ENCODE measurements at places on chromosomes 3 and 15. TPM values are rescaled to one million over a fixed set of nuclear protein-coding genes. Genes with fewer than 3 reads are reported as not detected.
A peak's percentile ranks its signal among the peaks of the same experiment; 100 is the strongest.

DNA sequence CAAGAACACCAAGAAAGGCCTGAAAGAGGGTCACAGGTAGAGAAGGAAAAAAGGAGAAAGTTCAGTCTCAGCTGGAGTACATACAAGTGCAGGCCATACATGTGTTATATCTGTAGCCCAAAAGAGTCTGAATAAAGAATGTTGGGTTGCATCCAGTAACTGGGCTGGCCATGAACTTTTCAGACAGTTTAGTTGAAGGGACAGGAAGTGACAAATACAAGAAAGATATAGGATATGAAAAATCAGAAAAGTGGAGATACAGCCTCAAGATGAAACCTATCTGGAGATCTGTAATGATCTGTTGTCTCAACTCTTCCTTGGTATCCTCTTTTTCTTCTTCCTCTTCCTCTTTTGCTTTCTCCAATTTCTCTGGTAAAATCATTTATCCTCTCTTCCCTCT, 671.7 kb downstream of the MECOM start:
- peak; percentile 15 for DNase-seq

DNA sequence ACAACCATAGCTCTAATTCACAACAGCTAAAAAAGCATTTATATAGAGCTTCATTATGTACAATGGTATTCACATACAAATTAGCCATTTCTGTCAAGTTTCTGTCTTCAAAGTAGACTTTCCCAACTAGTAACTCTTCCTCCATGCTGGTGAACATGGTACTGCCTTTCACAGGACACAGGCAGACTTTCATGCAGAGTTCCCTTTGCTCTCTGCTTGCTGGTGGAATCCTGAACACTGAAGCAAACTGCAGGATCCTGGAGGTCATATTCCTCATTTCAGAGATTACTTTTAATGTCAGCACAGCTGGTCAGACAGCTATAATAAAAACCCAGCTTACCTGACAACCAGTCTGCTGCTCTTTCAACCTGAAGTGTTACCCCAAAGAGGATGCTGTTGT, 53.6 kb downstream of the TASOR start:
- DNase-seq: no peak

- peak; percentile 16 for DNase-seq
These were observed 117.5 kb downstream of the APBA2 start for GRCh38 chr15:29003191-29003839.

GRCh38 chr15:45821390-45821789, 186.6 kb downstream of the SQOR start:
- DNase-seq: no peak

DNA sequence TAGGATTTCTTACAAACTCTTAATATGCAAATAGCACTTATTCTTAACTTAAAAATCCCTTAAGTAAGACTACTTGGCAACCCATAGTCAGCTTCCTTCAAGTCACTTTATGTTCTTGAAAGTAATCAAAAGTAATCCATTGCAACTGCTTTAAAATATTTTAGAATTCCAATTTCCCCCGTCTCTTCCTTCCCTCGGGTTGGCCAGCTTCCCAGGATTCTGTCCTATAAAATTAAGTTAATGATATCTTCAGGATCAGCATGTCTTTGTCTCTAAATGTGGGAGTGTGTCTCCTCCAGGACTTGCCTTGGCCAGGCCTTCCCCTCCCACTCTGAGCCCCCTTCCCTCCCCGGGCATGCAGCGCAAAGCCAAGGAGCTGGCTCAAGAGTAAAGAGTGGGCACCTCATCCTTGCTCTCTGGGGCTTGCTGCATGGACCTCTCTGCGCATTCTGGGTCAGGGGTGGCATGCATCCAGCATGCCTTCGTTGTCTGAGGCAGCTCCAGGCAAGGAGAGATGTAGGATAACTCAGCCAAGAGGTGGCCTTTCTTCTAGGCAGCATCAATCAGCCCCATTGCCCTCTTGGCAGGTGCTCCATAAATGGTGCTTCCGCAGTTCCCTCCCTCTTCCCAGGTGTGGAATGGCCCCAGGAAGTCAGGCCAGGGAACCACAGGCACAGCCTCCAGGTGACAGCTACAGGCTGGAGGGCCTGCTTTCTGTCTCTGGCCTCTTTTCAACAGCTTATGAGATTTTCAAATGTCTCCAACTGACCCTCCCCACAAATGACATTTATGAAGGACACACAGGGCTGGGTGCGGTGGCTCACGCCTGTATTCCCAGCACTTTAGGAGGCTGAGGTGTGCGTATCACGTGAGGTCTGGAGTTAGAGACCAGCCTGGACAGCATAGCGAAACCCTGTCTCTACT, 108.7 kb upstream of the ALDH1A3 start:
- no peak for DNase-seq

DNA sequence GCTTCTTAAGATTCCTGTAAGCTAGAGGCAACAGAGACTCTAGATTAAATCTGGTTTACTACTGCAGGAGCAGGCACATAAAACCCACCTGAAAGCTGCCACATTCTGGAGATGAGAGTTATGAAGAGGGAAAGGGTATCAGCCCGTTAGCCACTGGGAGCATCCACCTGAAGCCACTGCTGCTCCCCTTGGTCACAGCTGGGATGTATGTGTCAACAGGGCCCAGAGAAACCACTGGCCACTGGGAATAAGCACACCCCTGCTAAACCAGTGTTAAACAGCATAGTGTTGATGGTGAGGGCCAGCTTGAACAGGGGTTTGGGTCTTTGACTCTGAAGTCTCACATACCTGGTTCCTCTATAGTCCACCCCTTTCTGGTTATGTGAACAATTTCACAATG, 10.9 kb downstream of the SLCO2A1 start:
- DNase-seq: no peak

DNA sequence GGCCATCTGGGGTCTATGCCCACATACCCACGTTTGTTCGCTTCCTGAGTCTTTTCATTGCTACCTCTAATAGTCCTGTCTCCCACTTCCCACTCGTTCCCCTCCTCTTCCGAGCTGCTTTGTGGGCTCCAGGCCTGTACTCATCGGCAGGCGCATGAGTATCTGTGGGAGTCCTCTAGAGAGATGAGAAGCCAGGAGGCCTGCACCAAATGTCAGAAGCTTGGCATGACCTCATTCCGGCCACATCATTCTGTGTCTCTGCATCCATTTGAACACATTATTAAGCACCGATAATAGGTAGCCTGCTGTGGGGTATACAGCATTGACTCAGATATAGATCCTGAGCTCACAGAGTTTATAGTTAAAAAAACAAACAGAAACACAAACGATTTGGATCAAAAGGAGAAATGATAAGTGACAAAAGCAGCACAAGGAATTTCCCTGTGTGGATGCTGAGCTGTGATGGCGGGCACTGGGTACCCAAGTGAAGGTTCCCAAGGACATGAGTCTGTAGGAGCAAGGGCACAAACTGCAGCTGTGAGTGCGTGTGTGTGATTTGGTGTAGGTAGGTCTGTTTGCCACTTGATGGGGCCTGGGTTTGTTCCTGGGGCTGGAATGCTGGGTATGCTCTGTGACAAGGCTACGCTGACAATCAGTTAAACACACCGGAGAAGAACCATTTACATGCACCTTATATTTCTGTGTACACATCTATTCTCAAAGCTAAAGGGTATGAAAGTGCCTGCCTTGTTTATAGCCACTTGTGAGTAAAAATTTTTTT, 35.9 kb downstream of the NR1I2 start:
- DNase-seq: no peak

DNA sequence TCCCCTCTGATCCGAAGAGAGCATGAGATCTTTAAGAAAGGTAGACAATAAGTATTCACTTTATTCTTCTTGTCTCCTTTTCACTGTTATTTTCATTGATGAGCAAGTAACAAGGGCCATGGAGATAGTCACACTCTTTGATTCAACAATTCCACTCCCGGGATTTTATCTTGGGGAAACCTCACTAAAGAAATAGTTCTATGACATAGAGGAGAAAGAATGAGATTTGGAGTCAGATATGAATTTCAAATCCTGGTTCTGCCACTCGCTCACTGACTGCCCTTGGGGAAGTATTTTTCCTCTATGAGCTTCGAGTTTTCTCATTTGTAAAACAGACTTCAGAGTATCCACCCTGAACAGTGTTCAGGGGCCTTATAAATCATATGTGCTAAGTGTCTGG, 514.6 kb downstream of the NLGN1 start:
- DNase-seq: peak; percentile 6

- no peak for DNase-seq
These were observed 348.5 kb upstream of the POU1F1 start for GRCh38 chr3:87624860-87625259.

DNA sequence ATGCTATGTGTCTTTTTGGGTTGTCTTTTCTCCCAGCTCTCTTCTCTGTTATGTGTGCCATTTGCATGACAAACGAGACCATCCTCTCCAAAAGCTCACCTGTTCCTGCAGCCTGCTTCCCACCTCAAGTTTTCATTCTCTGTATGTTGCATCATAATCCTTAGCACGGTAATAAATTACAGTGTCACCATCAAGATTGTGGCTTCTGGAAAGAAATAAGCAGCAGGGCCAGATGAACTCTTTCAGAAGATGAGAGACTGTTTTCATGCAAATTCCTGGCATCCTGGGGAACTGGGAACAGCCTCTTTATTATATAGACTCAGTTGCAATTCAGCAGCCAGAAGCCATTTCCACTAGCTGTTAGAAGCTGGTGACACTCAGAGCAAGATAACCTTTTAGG, 436.7 kb downstream of the EPHB1 start:
- DNase-seq: no peak

DNA sequence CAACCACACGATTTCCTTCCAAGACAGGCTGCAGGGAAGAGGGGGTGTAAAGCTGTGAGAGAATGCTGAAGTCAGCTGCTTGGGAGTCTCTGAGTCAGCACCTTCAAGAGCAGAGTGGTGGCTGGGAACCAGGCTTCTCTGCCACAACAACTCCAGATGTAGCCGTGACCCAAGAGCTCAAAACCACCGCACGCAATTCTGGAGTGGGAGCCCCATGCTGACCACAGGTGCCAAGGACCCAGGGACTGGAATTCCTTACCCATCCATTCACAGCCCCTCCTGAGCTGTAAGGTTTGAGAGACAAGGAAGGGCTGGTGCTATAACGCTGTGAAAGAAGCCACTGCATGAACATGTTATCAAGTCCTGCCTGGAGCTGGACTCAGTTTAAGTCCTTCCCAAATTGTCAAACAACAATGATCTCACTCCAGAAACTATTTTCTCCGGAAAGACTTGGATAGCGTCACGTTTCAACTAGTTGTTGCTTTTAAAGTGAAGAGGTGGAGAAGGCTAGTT, 61.4 kb downstream of the UMPS start:
- DNase-seq: peak; percentile 95

DNA sequence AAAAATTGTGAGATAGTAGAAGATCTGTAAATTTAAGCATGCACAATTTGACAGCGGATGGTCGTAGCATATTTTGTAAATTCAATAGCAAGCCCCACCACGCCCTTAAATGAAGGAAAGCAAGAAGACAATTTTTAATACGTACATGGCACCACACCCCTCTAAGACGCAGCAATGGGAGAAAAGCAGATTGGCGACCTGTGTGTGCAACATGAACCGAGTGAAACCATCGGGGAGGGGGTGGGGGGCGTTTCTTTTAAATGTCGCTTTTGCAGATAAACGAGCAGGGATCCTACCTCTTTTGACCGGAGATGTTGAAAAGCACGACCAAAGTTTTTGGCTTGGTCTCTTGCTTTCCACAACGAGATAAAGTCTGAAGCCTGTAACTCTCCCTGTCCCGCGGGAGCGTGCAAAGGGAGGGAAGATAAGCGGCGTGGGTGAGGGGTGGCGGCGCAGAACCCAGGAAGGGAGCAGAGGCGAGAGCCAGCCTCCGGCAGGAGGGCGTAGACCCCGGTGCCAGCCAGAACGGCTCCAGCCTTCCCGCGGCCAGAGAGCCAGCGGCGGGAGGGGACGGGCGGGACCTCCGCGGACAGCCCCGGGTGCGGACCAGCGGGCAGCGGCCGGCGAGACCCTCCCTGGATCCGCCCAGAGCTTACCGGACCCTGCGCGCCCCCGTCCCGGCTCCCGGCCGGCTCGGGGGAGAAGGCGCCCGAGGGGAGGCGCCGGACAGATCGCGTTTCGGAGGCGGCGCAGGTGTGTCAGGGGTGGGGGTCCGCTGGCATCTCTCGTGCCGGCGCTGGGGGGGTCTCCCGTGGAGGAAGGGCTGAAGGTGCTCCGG, at the start of gene CHL1:
Gene CHL1 (plus strand): TSS at position 453 of the 838 bp plus-strand sequence. CDS start 123,014 bp downstream, outside the sequence.
- DNase-seq: no peak

DNA sequence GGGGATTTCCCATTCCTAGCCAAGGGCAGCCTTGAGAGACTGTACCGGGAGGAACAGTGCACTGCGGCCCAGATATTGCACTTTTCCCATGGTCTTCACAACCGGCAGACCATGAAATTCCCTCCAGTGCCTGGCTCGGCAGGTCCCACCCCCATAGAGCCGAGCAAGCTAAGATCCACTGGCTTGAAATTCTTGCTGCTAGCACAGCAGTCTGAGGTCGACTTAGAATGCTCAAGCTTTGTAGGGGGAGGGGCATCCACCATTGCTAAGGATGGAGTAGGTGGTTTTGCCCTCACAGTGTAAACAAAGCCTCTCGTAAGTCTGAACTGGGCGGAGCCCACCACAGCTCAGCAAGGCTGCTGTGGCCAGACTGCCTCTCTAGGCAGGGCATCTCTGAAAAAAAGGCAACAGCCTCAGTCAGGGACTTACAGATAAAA, 156.3 kb downstream of the FRMD5 start:
- peak; percentile 66 for DNase-seq

DNA sequence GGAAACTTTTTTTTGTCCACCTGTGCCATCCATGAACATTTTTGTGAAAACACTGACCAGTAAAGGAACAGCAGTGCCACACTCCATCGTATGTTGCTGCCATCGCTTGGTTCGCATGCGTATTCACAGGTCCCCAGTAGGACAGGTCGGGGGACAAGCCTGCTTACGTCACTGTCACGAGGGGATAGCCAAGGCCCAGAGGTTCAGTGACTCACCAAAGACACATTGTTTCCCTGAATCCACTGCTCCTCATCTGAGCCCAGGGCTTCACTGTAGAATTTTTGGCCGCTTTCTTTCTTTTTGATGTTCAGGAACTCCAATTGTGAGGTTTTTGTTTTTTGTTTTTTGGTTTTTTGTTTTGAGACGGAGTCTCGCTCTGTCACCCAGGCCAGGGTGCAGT, 5.9 kb downstream of the ADPRH start:
- no peak for DNase-seq

- no peak for DNase-seq
These were observed 60.7 kb downstream of the IMPG2 start for GRCh38 chr3:101259485-101260341.

GRCh38 chr3:159664006-159664405, 324.6 kb upstream of the IL12A start:
- DNase-seq: peak; percentile 5

DNA sequence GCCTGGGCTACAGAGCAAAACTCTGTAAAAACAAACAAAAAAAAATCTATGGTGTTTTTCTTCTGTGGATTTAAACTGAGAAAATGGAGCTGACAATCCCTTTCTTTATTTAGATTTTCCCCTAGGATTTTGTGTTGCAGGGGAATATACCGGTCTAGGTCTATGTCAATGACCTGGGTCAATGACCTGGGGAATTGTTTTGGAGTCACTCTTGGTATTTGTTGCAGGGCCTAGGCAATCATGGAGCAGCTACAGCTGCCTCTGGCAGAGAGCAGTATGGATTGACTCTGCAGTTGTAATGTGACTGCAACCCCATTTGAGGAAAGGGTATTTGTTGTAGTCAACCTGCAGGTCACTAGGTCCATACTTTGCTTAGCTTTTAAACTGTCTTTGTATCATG, 37.6 kb upstream of the SLC7A14 start:
- DNase-seq: no peak

- no peak for DNase-seq
These were observed 161.6 kb downstream of the MYRIP start for GRCh38 chr3:39970982-39971381.

KNG1 gene
- not detected for total RNA-seq

C3orf22 gene
- not detected for total RNA-seq

FAM174B gene
- total RNA-seq: 0.56 TPM

ZNF80 gene
- not detected for total RNA-seq

CRABP1 gene
- total RNA-seq: not detected

CHST13 gene
- not detected for total RNA-seq

AMT gene
- total RNA-seq: 0.36 TPM

PROS1 gene
- 1.6 TPM for total RNA-seq

Measured in IMR-90 (cell line).